T-helper 1 cell (primary cell): ENCODE measurements at places on chromosomes 3 and 15.
A peak's percentile ranks its signal among the peaks of the same experiment; 100 is the strongest.

GRCh38 chr15:99473981-99474906 is 91.5 kb upstream of the MEF2A start:
- no peak for DNase-seq

GRCh38 chr15:55197362-55197705 is 593 bp upstream of the RSL24D1 start:
- no peak for DNase-seq

- DNase-seq: peak; percentile 24
Observed at GRCh38 chr15:90001062-90001682, at the start of gene ZNF710. Gene ZNF710, plus strand, starts transcription at chr15:90001324. Its CDS starts 65,814 bp downstream, at chr15:90067138.

GRCh38 chr15:80526556-80527340 is 122.6 kb downstream of the ARNT2 start:
- DNase-seq: no peak

- DNase-seq: no peak
Observed at GRCh38 chr15:89443581-89443980, 52.8 kb downstream of the RHCG start.

DNA sequence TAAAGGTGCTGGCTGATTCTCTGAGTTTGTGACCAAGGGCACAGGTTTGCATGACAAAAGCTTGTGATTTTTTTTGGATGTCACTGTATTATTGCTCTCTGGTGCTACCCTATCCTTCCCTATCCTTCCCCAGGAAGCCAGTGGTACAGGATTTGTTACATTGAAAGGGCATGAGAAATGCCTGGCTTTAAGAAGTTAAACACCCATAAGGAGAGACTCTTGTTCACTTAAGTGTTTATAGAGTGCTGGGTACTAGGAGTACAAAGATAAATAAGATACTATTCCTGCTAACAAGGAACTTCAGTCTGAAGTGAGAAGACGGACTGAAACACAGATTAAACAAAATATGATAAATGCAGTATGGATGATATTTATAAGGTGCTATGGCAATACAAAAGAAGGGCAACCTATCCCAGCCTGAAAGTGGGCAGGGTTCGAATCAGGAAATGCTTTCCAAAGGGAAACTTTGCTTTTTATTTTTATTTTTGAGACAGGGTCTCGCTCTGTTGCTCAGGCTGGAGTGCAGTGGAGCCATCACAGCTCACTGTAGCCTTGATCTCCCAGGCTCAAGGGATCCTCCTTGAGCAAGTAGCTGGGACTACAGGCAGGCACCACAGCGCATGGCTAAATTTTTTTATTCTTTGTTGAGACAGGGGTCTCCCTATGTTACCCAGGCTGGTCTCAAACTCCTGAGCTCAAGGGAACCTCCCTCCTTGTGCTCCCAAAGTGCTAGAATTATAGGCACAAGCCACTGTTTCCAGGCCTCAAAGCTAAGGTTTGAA is 11.2 kb downstream of the LCMT2 start:
- DNase-seq: no peak

DNA sequence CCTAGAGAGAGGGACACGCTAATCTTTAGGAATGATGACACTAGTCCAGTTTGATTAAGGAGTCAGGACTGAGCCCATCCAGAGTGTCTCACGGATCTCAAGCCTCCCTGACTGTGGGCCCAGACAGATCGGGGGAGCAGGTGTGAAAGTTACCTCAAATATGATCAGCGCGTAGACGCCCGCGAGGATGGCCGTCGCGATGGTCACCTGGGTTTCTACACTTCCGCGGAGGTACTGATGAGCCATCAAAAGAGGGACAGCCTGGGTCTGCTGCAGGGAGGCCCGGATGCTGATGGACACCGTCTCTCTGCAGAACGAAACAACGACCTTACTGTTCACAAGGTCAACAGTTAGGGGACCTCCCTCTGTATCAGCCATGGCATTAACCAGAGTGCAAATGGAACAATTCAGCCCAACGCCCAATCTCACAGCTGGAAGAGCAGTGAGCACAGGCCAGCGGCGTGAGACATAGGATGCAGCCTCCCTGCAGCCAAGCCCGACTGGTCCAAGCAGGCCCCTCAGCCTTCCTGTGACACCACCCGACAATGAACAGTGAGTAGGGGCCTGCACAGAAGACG is 84.4 kb downstream of the OCA2 start:
- no peak for DNase-seq

- DNase-seq: no peak
Observed at GRCh38 chr15:44468709-44469385, 41.4 kb downstream of the CTDSPL2 start.

- no peak for DNase-seq
Observed at GRCh38 chr3:21290557-21290956, 460.5 kb downstream of the ZNF385D start.

DNA sequence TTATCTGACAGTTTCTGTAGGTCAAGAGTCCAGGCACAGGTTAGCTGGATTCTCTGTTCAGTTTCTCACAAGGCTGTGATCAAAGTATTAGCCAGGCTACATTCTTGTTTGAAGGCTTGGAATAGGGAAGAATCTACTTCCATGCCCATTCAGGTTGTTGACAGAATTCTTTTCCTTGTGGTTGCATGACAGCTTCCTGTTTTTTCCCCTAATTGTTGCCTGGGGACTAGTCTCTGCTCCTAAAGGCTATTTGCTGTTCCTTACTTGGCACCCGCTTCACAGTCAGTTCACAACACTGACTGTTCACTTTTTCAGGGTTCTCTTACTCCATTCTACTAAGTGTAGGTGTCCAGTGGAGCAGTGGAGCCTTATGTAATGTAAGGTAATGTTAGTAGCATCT is 115.4 kb upstream of the GBE1 start:
- no peak for DNase-seq

DNA sequence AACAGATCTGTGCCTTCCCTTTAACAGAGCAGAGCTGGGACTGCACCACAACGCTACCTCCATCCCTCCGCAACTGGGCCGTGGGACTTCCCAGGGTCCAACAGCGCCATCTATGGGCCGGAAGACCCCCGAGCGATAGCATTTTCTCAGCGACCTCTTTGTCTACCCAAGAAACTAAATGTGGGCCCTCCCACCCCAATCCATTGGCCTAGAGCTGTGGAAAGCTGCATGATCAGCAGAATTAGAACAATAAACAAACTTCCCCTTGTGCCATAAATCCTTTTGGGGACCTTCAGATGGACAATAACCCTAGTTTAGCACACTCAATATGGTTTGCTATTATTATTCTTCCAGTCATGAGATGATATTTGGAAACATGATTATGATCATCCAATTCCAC is 74.8 kb upstream of the NTRK3 start:
- DNase-seq: no peak

DNA sequence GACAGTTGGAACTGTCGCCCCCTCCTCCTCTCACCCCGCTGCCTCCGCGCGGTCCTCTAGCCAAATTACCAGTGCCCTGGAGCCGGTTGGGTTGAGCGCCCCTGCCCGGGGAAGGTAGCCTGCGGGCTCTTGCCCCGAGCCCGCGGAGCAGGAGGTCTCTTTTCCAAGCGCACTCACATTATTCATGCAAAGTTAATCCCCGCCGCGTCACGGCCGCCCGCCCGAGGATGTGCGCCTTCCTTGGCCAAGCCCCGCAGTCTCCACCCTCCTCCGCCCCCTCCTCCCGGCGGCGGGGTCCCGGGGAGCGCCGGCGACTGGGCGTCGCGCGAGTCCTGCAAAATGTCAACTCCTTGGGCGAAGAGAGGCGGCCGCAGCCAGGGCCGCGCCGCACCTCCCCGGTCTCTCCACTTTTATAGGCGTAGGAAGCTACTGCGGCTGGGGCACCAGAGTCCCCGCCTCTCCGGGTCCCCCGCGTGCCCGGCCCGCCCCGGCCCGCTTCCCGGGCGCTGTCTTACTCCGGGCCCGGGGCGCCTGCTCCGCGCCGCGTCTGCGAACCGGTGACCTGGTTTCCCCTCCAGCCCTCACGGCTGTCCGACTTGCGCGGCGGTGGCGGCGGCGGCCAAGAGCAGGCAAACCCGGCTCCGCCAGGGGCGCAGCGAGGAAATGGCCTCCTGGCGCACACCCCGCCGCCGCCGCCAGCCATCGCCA is at the start of gene THRB:
Gene THRB, minus strand, starts transcription at position 233 of the 708 bp plus-strand sequence.
- DNase-seq: no peak

GRCh38 chr3:109921509-109921908 is 584.2 kb upstream of the DPPA4 start:
- DNase-seq: no peak

GRCh38 chr3:24363242-24363641 is 131.4 kb downstream of the THRB start:
- no peak for DNase-seq

DNA sequence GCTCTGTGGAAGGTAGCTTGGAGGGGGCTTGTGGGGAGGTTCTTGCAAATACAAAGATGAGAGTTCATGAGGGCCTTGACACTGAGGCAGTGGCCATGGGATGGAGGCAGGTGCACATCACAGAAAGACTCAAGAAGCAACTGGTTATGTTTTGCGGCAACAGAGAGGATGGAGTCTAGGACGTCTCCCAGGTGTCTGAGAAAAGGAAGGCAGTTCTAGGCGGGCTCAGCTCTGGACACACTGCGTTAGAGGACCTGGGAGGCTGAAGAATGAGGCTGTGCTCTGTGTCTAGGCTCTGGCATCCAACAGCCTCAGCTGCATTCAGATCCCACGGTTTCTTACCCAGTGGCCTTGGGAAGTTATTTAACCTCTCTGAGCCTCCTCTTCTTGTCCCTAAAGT is 23.5 kb downstream of the NOX5 start:
- DNase-seq: no peak
